Inflammatory macrophage treated with lipopolysaccharide for 4 hours (primary cell): ENCODE measurements at places on chromosomes 4 and X.

GRCh38 chr4:13476915-13477314 is 7.2 kb downstream of the RAB28 start:
- no peak for DNase-seq

GRCh38 chr4:57320217-57320616 is 210.0 kb upstream of the IGFBP7 start:
- no peak for DNase-seq

- no peak for DNase-seq
Observed at GRCh38 chrX:139949703-139950102, 15.6 kb downstream of the CXorf66 start.

GRCh38 chrX:142891046-142891445 is 134.7 kb upstream of the SPANXN4 start:
- no peak for DNase-seq

DNA sequence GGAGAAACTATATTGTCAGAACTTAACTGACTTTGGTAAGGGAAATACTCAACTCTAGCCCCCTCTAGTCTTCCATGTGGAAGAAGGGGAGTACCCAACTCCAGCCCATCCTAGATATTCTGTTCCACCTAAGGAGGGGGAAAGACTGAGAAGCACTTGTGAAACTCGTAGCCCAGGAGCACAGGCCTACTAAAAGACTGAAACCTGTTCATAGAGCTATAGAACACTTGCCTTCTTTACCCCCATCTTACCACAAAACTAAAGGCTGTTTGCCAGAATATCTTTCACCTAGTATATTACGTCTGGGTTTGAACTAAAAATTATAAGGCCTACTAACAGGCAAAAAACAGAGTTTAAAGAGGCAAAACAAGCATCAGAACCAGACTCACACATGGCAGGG is 15.5 kb downstream of the CLDN22 start:
- no peak for DNase-seq

- DNase-seq = no peak
Observed at GRCh38 chrX:144798972-144799371, 448.3 kb upstream of the SPANXN1 start.

GRCh38 chr4:23697001-23697528 is 192.8 kb downstream of the PPARGC1A start:
- DNase-seq = no peak

DNA sequence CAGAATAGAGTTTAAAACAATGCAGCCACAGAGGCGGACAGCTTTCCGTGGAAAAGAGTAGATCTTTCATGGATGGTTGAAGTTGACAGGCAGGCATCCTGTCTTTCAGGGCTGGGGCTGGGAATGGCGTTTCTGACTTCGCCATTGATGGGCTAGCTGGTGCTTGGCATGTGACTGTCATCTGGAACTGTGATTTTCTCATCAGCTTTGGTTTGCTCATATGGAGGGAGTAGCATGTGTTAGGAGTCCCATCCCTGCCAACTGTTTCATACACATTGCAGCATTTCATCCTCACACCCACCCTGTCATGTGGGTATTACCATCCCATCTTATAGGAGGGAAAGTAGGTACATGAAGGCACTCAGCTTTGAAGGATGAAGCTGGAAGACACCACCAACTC is 49.2 kb upstream of the STX18 start:
- DNase-seq = peak; percentile 13

DNA sequence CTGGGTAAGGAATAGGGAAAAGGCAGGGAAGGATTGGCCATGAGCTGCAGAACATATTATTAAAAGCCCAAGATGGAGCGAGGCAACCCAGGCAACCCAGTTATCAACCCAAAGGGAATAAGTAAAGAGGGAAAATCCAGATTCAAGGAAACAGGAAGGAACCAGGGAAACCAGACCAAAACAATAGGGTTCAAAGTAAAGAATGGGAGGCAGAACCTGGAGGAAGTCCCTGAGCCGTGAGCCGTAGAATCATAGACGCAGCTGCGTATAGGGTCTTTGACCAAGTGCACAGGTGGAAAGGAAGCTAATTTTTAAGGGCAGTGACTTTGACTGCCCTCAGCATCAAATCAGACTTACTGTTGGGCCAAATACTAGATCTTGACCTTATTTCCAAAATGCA is 98.5 kb upstream of the SRD5A3 start:
- no peak for DNase-seq

GRCh38 chr4:140091305-140091704 is 62.7 kb downstream of the MAML3 start:
- peak; percentile 85 for DNase-seq

GRCh38 chr4:182252220-182252619 is 9.0 kb downstream of the TENM3 start:
- DNase-seq = no peak
